HepG2 (cell line): ENCODE measurements at places on chromosomes 6 and 20. TPM values are rescaled to one million over a fixed set of nuclear protein-coding genes. Genes with fewer than 3 reads are reported as not detected.
A peak's percentile ranks its signal among the peaks of the same experiment; 100 is the strongest.

TRAPPC3L gene
- total RNA-seq = not detected in 2 replicates

DNA sequence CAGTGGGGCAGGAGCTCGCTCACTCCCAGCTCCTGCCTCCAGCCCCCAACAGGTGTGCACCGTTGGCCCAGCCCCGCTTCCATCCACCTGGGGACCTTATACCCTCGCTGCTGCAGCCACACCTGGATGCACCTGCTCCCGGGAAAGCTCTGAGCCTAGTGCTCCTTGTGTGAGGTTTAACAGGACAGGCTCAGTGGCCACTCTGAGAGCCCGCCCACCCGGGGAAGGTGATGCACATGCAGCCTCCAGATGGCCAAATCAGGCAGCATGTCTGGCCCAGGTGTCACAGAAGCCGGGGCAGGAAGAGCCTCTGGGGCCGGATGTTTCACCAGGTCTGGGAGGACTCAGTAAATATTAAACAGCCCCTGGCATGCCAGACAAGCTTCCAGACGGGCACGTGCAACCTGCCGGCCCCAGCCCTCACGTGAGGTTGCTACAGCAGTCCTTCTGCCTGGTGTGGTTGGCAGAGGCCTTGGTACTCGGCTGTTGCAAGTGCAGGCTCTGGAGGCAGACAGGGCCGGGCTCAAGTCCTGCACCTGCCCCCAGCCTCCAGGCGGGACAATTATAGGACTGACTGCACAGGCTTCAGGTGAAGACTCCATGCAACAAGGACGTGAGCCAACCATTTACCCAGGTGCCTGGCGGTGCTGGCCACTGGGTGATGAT lies 66.9 kb downstream of the RIPOR3 start:
- no peak overlapping the region for H3K27ac ChIP-seq
- peaks cover 51% of the 10 kb centered on the region for H3K4me1 ChIP-seq
- DNase-seq = peak; percentile 80
- peak overlapping the region; percentile 38 for H3K4me3 ChIP-seq
- no peaks in the 10 kb centered on the region for H3K36me3 ChIP-seq

GRCh38 chr20:25538838-25539665 lies 46.3 kb downstream of the NINL start:
- H3K27ac ChIP-seq = peak overlapping the region; percentile 59
- H3K4me1 ChIP-seq = peaks cover 73% of the 10 kb centered on the region
- no peaks in the 10 kb centered on the region for H3K27me3 ChIP-seq
- DNase-seq = peak; percentile 91

ATP9A gene
- 11.0 and 11.8 TPM in 2 replicates for total RNA-seq

THEMIS gene
- total RNA-seq = not detected in 2 replicates

DNA sequence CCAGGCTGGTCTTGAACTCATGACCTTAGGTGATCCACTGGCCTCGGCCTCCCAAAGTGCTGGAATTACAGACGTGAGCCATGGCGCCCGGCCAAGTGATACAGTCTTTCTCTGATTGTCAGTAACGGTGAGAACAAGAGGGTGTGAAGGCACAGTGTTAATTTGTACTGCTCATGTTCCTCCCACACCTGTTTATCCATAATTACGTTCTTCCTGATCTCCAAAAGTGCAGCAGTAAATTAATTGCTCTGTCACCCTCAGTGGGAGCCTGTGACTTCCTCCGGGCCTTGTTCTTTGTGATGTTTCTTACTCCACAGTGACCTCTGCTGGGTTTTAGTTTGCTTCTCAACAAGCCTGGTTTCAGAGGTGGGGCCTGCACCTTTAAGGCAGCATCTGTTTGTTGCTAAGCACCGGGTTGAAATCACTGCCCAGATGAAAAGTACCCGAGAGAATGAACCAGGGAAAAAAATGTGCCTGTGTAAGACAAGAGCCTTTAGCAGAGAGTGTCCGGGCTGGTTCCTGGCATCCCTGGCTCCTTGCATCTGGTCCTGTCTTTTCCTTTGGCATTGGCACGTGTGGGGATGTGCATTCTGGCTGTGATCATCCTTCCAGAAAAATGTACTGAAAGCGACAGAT lies 89.1 kb upstream of the CLDN20 start:
- H3K27me3 ChIP-seq = no peaks in the 10 kb centered on the region
- peaks cover 7% of the 10 kb centered on the region; the same call in 1 of the 2 replicates for H3K4me1 ChIP-seq
- H3K27ac ChIP-seq = no peak overlapping the region
- DNase-seq = peak; percentile 82

CTAGE9 gene
- total RNA-seq = not detected in 2 replicates

OR2H2 gene
- total RNA-seq = not detected in 2 replicates

HCK gene
- total RNA-seq = not detected in 2 replicates

- no peaks in the 10 kb centered on the region for H3K36me3 ChIP-seq
- H3K27ac ChIP-seq = no peak overlapping the region
- DNase-seq = no peak
- no peak overlapping the region for H3K4me3 ChIP-seq
- H3K4me1 ChIP-seq = 0 out of 2 replicates have a peak, but pooled peaks cover 8% of the 10 kb centered on the region
Measured at GRCh38 chr6:56246541-56246880, 869 bp downstream of the COL21A1 start.

DNA sequence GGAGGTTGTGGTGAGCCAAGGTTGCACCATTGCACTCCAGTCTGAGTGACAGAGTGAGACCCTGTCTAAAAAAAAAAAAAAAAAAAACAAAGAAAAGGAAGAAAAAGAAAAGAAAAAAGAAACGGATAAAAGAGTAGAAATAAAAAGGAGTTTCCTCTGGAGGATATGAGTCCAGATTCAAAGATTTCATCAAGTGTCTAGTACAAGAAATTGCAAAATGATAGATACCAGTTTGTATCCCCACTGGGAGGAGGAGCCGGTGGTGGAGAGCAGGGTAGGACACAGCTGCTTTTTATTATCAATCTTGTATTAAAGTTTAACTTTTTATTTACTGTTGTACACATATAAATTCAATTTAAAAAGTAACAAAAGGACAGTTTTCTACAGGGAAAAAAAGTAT lies 113.9 kb downstream of the BMP7 start:
- H3K27me3 ChIP-seq = peaks cover 3% of the 10 kb centered on the region
- no peaks in the 10 kb centered on the region for H3K36me3 ChIP-seq
- no peak for DNase-seq
- H3K27ac ChIP-seq = no peak overlapping the region
- no peaks in the 10 kb centered on the region for H3K4me1 ChIP-seq
- H3K4me3 ChIP-seq = no peak overlapping the region

- no peak for DNase-seq
- H3K4me1 ChIP-seq = peaks cover 29% of the 10 kb centered on the region
- no peak overlapping the region for H3K27ac ChIP-seq
- H3K36me3 ChIP-seq = peaks cover 36% of the 10 kb centered on the region; the same call in 2 of the 3 replicates
- no peaks in the 10 kb centered on the region for H3K27me3 ChIP-seq
Measured at GRCh38 chr6:157092736-157093135, 230.6 kb downstream of the TMEM242 start.

DNA sequence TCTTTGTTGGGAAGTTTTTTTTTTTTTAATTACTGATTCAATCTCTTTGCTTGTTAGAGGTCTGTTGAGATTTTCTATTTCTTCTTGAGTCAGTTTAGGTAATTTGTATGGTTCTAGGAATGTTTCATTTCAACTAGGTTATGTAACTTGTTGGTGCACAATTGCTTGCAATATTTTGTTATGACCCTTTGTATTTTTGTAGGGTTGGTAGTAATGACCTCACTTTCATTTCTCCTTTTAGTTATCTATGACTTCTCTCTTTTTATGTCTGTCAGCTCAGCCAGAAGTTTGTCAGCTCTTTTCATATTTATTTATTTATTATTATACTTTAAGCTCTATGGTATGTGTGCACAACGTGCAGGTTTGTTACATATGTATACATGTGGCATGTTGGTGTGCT lies 51.1 kb upstream of the SLC24A3 start:
- H3K4me3 ChIP-seq = no peak overlapping the region
- no peak overlapping the region for H3K27ac ChIP-seq
- H3K4me1 ChIP-seq = no peaks in the 10 kb centered on the region
- no peaks in the 10 kb centered on the region for H3K27me3 ChIP-seq
- no peaks in the 10 kb centered on the region for H3K36me3 ChIP-seq

- no peaks in the 10 kb centered on the region for H3K4me1 ChIP-seq
- no peaks in the 10 kb centered on the region for H3K27me3 ChIP-seq
- no peaks in the 10 kb centered on the region for H3K36me3 ChIP-seq
Measured at GRCh38 chr6:116287689-116288282, 8.1 kb upstream of the TSPYL1 start.

DNA sequence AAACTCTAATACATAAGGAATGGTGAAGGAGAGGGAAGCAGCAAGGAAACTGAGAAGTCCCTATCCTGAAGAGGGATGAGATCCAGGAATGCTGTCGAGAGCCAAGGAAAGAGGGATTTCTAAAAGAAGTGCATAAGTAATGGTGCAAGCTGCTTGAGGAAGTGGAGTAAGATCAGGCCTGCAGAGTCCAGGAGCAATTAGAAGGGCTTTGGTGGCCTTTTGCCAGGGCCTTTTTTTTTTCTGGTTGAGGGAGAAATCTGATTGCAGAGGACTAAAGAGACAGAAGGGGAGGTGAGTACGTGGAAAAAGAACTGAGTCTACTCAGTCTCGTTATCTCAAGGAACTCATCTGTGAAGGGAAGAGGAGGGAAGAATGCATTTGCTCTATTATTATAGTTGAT lies 396.2 kb downstream of the UTRN start:
- H3K27me3 ChIP-seq = no peaks in the 10 kb centered on the region
- no peak overlapping the region for H3K4me3 ChIP-seq
- H3K36me3 ChIP-seq = peaks cover 19% of the 10 kb centered on the region
- no peaks in the 10 kb centered on the region for H3K4me1 ChIP-seq
- DNase-seq = no peak

GRCh38 chr6:105135056-105135455 lies 44.8 kb downstream of the POPDC3 start:
- H3K4me1 ChIP-seq = peaks cover 7% of the 10 kb centered on the region; the same call in 1 of the 2 replicates
- peaks cover 17% of the 10 kb centered on the region; the same call in 2 of the 3 replicates for H3K27me3 ChIP-seq
- H3K36me3 ChIP-seq = no peaks in the 10 kb centered on the region

DNA sequence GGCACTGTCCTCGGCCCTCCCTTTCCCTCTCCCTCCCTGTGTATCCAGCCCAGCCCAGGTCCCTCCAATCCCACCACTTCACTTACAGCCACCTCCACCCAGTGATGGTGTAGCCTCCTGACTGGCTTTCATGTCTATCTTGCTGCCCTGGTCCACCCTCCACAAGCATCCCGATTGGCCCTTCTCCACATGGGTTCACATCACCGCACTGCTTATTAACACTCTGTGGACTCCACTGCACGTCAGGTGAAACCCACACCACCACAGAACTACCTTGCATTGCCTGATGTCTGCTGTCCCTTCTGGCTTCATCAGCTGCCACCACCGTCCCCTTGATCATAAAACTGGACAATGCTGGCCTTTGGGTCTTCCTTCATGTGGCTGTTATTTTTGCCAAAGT lies 220.4 kb upstream of the ARID1B start:
- no peak for DNase-seq
- H3K36me3 ChIP-seq = no peaks in the 10 kb centered on the region
- no peak overlapping the region for H3K4me3 ChIP-seq
- H3K4me1 ChIP-seq = no peaks in the 10 kb centered on the region
- peaks cover 34% of the 10 kb centered on the region; the same call in 1 of the 3 replicates for H3K27me3 ChIP-seq

DNA sequence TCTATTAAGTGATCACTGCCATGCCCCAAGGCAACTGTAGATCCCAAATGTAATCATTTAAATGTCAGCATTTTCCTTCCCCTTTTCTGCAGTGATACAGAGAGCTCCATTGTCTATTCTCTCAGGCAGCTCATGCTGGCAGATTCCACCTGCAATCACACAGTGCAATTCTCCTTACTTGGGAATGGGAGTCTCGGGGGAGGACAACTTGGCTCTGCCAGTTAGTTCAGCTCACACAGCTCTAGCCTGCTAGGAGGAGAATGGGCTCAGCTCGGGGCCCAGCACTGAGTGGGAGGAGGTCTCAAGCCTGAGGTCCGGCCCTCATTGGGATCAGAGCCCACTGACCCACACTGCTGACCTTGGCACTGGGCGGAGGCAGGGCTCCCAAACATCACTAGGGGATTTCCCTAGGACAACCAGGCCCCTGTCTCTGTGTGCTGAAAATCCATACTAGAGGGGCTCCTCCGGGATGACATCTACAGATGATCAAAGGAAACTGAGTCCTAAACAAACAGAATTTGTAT lies 109.2 kb upstream of the ASF1A start:
- peaks cover 3% of the 10 kb centered on the region; the same call in 1 of the 3 replicates for H3K27me3 ChIP-seq
- no peak overlapping the region for H3K27ac ChIP-seq
- peak; percentile 36 for DNase-seq
- H3K36me3 ChIP-seq = no peaks in the 10 kb centered on the region
- H3K4me3 ChIP-seq = peak overlapping the region; percentile 15; the same call in 1 of the 2 replicates

C6orf120 gene
- total RNA-seq = 24.9 and 29.9 TPM in 2 replicates

DNA sequence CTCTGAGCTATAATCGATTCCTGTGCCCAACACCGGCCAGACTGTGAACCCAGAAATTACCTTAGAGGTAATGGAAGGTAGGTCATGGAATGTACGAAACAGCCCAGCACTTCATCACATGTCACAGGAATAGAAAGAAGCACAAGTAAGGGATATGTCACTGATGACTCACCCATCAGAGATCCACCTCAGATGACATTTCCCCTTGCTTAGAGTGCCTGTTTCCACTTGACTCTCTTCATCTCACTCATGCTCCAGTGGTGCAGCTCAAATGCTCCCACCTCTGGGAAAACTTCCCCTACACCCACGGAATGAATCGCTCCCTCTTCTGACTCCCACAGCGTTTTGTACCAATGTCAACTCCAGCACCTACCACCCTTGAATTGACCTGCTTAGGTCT lies 381.6 kb upstream of the CNR1 start:
- H3K4me3 ChIP-seq = no peak overlapping the region
- H3K4me1 ChIP-seq = no peaks in the 10 kb centered on the region
- DNase-seq = no peak
- no peak overlapping the region for H3K27ac ChIP-seq
- no peaks in the 10 kb centered on the region for H3K27me3 ChIP-seq
- no peaks in the 10 kb centered on the region for H3K36me3 ChIP-seq

DNA sequence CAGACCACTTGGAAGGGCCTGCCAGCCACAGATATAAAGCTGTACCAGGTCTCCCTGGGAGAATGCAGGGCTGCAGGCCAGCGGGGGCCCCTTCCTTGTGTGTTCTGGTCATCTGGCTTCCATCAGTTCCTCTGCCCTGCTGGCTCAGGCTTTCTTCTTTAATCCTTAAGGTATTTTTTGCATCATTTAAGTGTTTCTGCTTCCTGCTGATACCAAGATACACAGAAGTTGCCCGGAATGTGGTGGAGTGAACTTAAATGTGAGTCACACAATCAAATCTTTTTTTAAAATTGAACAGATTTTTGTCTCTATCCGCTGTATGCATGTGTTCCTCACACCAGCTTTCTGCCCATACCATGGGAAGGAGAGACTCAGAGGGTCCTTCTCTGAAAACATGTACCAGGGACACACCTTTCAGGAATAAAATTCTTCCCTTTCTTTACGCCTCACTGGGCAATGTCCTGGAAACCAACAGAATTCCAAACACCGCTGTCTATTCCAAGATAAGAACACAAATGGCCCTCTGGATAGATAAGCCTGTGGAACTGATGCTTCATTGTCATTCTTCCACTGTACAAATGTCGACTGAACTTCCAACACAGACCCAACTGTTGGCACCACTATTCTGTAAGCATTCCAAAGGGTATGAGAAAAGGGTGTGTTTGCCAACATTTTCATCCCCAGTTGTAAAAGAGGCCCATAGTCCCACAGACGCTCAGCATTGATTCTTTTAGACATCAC lies 206.2 kb upstream of the MYLIP start:
- no peaks in the 10 kb centered on the region for H3K36me3 ChIP-seq
- no peak overlapping the region for H3K4me3 ChIP-seq
- H3K27me3 ChIP-seq = peaks cover 17% of the 10 kb centered on the region; the same call in 2 of the 3 replicates
- DNase-seq = peak; percentile 46
- no peaks in the 10 kb centered on the region for H3K4me1 ChIP-seq

PDYN gene
- total RNA-seq = not detected in 2 replicates
